ENCODE measurements at places on chromosomes 2 and 18. TPM values are rescaled to one million over a fixed set of nuclear protein-coding genes. Genes with fewer than 3 reads are reported as not detected.

- H3K4me3 ChIP-seq: no peak overlapping the region
- H3K27ac ChIP-seq: no peak overlapping the region
- DNase-seq: no peak
- no peaks in the 10 kb centered on the region for H3K36me3 ChIP-seq
- peaks cover 9% of the 10 kb centered on the region for H3K27me3 ChIP-seq
Measured at GRCh38 chr2:18505703-18506341, 54.6 kb downstream of the RDH14 start.

- no peaks in the 10 kb centered on the region for H3K27me3 ChIP-seq
- peaks cover 4% of the 10 kb centered on the region for H3K36me3 ChIP-seq
- H3K27ac ChIP-seq: no peak overlapping the region
- H3K4me1 ChIP-seq: peaks cover 38% of the 10 kb centered on the region
- no peak overlapping the region for H3K4me3 ChIP-seq
Measured at GRCh38 chr2:112813280-112813966, 23.2 kb downstream of the IL1B start.

The TANC1 gene
- total RNA-seq: 0.63 TPM

The LRRC30 gene
- total RNA-seq: not detected

DNA sequence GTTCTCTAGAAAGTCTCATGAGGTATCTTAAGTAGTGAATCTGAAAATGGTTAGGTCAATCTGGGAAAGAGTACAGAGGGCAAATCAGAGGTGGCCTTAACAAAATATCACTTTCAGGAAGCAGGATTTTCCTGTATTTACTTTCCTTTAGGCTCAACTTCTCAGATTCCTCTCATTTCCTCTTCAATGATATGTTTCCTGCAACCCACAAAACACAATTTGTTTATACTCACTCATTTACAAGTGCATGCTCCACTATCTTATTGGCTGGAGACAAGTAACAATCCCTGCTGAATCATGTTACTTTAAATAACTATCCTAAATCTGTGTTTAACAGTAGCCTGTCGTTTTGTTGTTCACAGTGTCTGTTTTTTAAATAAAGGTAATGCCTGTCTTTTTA is 228.1 kb downstream of the DSC3 start:
- H3K36me3 ChIP-seq: no peaks in the 10 kb centered on the region
- H3K27me3 ChIP-seq: no peaks in the 10 kb centered on the region
- H3K27ac ChIP-seq: no peak overlapping the region
- no peak overlapping the region for H3K4me3 ChIP-seq

The NPHP1 gene
- total RNA-seq: 1.9 TPM

DNA sequence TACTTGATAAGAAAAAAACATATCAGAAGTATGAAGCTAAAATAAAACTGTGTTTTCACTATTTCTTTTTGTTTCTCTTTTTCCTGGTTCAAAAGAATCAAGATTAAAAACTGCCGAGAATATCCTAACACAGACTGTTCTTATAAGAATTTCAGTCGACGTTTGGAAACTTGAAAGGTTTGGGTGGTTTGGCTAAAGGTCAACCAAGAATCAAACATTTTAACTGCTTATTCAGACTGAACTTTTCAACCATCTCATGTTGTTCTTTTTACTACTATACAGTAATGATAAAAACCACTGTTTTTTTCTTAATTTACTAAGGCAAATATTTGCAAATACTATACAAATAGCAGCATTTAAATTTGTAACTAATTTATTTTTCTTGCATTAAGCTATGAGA is 308.5 kb upstream of the TFPI start:
- H3K36me3 ChIP-seq: no peaks in the 10 kb centered on the region
- no peak overlapping the region for H3K4me3 ChIP-seq

GRCh38 chr2:84697895-84698294 is 181.6 kb downstream of the DNAH6 start:
- no peak overlapping the region for H3K27ac ChIP-seq
- H3K4me3 ChIP-seq: no peak overlapping the region
- peaks cover 2% of the 10 kb centered on the region for H3K36me3 ChIP-seq

- no peaks in the 10 kb centered on the region for H3K27me3 ChIP-seq
- H3K36me3 ChIP-seq: no peaks in the 10 kb centered on the region
- H3K4me1 ChIP-seq: no peaks in the 10 kb centered on the region
- no peak overlapping the region for H3K4me3 ChIP-seq
- no peak overlapping the region for H3K27ac ChIP-seq
Measured at GRCh38 chr18:55406451-55406991, 181.5 kb downstream of the TCF4 start.

Data from activated CD4-positive, alpha-beta memory T cell treated with anti-CD3 and anti-CD28 coated beads for 36 hours (primary cell).